Foreskin fibroblast (primary cell): ENCODE measurements at places on chromosomes 1 and 21.

GRCh38 chr1:59903141-59903754 lies 23.3 kb downstream of the CYP2J2 start:
- peak; percentile 38 for DNase-seq

DNA sequence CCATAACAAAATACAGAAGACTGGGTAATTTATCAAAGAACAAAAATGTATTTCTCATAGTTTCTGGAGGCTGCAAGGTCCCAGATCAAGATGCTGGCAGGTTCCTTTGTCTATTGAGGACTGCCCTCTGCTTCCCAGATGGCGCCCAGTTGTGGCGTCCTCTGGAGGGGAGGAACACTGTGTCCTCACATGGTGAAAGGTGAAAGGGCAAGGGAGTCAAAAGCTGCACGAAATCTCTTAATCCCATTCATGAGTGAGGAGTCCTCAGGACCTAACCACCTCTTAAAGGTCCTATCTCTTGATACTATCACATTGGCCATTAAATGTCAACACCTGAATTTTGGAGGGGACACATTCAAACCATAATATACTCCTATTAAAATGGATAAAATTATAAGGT lies 79.3 kb upstream of the IRF2BP2 start:
- DNase-seq: no peak

DNA sequence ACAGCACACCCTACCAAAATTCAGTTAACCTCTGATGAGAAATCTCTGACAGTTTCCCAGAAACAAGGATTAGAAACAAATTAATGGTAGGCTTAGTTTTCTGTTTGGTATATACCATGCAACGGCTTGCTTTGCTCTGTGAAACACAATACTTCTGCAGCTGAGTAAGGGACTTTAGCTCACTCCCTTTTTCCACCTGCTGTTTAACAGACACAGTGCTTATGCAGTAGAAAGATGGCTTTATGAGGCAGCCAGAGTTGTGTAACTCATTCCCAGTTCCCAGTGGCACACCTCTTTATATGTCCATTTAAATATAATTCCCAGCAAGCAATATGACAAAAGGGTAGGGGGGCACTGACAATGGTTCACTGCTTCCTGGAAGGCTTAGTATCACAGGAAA lies 124.0 kb downstream of the PIGK start:
- no peak for DNase-seq

DNA sequence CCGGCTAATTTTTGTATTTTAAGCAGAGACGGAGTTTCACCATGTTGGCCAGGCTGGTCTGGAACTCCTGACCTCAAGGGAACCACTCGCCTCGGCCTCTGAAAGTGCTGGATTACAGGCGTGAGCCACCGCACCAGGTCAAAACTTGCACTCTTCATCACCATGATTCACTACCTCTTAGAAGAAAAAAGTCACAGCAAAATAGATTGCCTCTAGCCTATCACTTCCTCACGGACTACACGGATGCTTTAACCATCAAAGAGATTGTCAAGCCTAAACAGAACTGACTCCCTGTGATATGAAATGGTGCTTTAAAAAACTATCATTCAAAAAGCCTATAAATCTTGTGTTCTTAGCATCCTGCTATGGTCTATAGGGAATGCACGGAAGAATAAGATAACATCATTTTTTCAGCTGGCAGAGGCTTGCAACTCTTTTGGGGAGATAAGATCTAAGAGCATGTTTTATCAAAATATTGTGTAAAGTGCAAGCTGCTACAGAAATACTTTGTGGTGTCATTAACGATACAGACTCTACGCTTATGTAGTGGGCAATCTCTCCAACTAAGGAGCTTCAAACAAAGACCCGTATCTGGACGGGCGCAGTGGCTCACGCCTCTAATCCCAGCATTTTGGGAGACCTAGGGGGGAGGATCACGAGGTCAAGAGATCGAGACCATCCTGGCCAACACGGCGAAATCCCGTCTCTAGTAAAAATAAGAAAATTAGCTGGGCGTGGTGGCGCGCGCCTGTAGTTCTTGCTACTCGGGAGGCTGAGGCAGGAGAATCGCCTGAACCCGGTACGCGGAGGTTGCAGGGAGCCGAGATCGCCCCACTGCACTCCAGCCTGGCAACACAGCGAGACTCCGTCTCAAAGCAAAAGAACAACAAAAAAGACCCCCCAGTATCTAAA lies 966 bp downstream of the TFB2M start:
- no peak for DNase-seq

GRCh38 chr1:248841702-248842395 lies 3.8 kb downstream of the ZNF672 start:
- DNase-seq: peak; percentile 48

DNA sequence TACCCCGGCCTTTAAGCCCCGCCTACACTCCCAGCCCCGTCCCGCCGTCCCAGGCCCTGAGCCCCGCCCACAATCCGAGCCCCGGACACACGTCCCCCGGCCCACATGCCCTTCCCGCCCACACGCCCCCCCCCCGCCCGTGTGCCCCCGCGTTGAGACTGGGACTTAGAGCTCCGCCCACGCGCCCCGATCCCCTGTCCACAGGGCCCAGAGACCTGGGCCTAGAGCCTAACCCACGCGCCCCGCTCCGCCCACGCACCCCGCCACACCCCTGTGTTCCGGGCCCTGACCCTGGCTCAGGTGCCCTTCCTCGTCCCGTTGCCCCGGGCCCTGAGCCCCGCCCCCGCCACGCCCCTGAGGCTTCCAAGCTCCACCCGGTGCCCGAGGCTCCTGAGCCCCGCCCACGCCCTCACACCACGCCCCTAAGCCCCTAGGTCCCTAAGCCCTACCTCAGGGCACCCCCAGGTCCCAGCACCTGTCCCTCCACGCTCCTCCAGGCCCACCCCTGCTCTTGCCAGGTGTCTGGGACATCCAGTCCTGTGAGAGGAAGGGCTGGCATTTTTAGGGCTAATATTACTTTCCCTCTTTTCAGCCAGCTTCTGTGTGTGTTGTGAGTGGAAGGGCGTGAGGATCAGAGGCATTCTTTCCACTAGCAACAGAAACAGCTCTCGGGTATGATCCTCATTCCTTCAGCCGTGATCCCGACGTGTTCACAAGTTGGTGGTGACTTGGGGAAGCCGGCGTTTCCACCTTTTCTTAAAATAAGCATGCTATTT lies 552 bp upstream of the GPR157 start:
- peak; percentile 79 for DNase-seq

DNA sequence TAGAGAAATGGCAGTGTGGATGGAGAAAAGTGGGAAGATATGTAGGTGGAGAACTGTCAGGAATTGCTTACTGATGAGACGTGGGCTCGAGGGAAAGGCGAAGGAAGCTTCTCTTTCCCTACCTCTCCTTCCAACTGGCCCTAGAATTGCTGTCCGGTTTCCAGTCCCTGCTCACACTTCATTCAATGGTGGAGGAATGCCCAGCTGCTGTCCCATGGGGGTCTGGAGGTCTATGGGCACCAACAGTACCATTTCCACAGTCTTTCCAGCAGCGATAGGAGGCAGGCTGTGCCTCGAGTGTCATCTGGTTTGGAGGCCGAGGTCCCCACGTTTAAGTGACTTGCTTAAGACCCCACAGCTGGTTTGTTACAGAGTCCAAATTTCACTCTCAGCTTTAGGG lies 31.5 kb upstream of the CD1D start:
- DNase-seq: no peak

DNA sequence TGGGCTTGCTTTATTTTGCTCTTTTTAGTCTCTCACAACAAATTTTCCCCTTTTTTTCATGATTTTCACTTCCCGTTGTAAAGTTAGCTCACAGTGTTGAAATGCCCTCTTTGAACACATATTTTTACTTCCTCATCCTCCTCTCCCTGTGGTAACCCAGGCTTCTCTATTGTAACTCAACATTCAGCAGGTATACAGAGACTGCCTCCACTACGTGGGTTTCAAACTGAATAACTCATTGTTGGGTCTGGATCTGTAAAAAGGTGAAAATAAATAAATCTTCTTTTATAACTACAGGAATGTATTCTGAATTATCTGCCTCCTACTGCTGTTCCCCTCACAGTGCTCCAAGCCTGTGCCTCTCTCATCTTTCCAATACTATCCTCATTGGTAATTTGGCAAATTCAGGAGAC lies 166.4 kb downstream of the RUNX1 start:
- peak; percentile 41 for DNase-seq

DNA sequence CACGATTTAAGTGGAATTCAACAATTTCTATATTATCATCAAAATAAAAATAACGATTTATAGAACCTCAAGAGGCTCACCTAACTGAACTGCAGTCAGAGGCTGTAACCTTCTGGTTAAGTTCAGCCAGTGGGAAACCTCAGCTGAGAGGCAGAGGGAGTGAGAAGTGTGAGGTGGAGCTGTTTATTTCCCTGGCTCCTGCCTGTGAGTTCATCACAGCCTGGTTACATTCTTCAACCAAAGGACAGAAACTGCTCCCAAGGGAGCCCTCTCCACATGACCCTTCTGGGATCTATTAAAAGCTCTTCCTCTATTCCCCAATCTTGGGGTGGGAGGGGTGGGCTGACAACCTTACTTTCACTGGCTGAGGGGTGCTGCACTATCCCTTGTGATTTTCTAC lies 22.2 kb downstream of the DYNLT5 start:
- DNase-seq: no peak

DNA sequence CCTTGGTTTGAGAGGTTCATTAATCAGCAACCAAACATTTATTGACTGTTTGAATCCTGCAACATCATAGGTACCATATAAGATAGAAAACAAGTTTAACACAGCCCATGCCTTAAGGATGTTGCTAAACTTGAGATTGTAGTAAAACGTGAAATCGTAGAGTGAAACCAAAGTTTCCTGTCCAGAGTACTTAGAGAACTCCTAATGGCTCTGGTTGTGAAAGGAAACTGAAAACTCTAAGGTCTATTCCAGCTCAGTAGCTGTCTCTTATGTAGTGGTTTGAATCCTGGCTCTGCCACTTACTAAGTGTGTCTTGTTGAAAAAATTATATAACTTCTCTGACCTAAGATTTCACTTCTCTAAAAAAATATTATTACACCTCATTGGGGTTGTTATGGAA lies 310.9 kb downstream of the NTNG1 start:
- no peak for DNase-seq

DNA sequence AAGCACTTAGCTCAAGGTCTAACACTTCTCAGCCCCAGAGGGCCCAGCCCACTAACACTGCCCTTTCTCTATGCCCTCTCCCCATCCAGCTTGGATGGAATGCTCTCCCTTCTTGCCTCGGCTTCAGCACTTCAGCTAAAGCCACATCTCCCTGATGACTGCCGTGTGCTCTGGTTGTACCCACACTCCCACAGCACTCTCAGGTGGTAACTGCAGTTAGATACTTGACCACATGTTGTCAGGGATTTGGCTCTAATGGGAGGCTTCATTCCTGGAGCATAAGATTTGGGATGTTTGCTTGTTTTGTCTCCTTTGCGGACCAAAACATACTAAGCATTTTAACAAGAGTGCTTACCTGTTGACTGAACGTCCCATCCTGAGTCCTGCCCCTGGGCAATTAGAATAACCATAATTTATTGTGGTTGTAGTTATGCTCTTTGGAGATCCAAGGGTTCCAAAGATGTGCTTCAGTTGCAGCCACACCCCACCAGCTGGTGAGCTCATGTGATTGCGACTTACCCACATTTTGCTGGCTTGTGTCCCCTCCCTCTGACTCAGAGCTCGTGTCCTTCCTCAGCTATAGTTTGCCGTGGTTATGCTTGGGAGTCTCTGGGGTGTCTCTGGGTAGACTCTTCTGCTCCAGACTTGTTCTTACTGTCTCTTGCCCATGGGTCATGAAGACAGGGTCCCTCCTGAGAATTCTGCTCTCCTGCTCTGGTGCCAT lies 7.7 kb upstream of the SLC26A9 start:
- DNase-seq: peak; percentile 46

GRCh38 chr1:42847111-42847595 lies 740 bp downstream of the ZNF691 start:
- DNase-seq: no peak

GRCh38 chr1:77281491-77282186 lies at the start of gene AK5:
Gene AK5, plus strand, starts transcription at chr1:77282019. Its CDS starts 295 bp downstream, at chr1:77282314.
- DNase-seq: peak; percentile 84

DNA sequence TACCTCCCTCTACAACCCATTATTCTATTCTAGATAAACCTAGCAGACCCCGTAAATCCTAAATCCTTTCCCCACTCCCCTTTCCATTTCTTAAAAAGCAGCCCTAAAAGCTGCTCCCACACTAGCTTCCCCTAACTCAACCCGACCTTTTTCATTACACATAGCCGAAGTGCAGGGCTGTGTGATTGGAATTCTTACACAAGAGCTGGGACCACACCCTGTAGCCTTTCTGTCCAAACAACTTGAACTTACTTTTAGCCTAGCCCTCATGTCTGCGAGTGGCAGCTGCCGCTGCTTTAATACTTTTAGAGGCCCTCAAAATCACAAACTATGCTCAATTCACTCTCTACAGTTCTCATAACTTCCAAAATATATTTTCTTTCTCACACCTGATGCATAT lies 19.6 kb upstream of the PDPN start:
- no peak for DNase-seq

- no peak for DNase-seq
Observed at GRCh38 chr1:204503913-204504519, 9.4 kb upstream of the PIK3C2B start.

- DNase-seq: no peak
Observed at GRCh38 chr1:7101187-7101586, 315.9 kb downstream of the CAMTA1 start.

DNA sequence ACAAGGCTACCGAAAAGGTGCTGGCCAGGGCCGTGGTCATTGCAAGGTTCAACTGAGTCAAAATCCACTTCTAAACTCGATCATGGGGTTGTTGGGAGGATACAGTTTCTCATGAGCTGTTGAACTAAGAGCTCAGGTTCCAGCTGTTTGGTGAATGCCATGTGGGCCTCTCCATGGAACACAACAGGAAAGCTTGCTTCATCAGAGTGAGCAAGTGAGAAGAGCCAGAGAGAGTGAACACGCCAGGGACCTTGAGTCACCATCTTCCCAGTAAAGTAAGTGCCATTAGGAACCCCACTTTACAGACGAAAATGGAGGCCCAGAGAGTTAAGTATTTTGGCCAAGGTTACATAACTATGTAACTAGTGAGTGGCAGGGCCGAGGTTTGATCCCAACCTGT lies 475.1 kb upstream of the VAMP3 start:
- peak; percentile 43 for DNase-seq

DNA sequence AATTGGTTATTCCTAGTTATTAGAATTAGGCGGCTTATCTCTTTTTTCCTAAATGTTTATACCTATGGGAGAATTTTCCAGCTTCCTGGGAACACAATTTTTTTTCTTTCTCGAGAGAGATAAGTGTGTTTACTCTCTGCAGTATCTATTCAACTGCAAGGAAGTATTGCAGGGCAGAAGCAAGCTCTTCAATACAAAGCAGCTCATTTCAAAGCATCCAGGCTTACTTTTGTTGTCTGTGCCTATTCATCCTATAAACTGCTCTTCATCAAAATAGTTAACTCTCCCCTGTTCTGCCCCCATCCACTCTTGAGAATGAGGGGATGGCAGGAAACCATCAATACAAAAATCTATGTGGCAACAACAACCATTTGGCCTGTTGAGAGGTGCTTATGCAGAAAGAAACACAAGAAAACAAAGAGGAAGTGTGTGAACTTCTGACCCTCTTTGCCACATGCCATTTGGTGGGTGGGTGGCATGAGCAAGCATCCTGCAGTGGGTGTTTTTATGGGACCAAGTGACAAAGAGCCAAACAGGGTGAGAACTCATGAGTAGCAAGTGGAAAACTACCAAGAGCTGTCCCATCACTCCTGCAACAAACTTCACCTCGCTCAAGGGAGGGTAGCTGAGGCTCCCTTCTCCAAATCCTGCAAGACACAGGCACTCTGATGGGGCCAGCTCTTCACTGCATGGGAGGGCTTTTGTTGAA lies 50.6 kb upstream of the MRPS6 start:
- DNase-seq: no peak

- DNase-seq: no peak
Observed at GRCh38 chr1:241443561-241443960, 76.0 kb downstream of the FH start.

GRCh38 chr1:100396651-100397050 lies 44.3 kb downstream of the CDC14A start:
- no peak for DNase-seq
